HT-29 (cell line): ENCODE measurements at places on chromosomes 3 and 15. TPM values are rescaled to one million over a fixed set of nuclear protein-coding genes. Genes with fewer than 3 reads are reported as not detected.

MRPL47 gene
- total RNA-seq = 23.4 and 27.9 TPM in 2 replicates

DNA sequence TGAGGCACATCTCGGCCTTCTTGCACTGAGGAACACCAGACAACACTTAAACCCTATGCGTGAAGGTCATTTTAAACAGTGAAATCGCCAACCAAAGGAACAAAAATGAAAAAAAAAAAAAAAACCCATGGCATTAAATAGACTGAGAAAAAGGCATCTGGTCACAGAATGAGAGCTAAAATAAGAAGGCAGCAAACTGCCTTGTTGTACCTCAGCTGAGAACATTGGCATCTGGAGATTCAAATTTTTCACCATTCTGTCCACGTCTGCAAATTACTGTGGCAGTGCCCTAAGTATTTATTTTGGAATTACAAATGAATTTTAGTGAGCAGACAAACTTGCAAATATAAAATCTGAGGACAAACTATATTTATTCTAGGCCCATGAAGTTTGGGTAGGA lies 82.6 kb upstream of the POU1F1 start:
- DNase-seq = no peak

GADL1 gene
- total RNA-seq = not detected in 2 replicates

DNA sequence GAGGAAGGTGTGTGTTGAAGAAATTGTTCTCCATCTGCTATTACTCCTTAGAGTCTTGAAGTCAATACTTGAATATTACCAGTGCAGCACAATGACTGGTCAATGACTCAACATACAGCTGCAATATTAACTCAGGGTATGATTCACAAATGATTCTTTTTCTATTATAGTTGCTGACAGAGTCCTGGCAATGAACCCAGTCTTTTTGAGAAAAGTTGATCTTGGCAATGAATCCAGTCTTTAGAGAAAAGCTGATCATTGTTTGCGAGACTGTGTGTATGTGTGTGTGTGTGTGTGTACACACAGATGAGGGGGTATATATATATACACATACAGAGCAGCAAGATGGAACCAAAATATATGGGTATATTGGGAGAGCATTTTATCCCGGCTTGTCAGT lies 315.1 kb downstream of the ZNF385D start:
- no peak for DNase-seq
